ENCODE measurements at places on chromosomes 3 and 15. TPM values are rescaled to one million over a fixed set of nuclear protein-coding genes. Genes with fewer than 3 reads are reported as not detected.

DNA sequence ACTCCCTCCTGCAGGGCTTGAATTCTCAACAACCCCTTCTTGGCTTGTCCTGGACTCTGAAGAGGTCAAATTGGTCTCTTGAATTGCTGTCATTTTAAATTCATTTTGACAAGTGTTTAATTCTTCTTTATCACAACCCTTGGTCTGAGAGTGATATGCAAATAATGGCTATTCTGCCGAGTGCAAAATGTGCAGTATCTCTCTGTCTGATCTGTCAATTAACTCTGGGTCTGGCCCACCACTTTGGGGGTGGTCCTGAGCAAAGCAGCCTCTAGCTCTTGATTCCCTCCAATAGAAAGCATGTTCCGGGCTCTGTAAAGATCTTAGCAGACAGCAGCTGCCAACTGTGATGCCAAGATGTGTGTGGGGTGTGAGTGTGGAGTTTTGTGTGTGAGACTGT is 2.2 kb upstream of the IGDCC3 start:
- DNase-seq, result no peak

- no peak for DNase-seq
Observed at GRCh38 chr3:118472586-118472985, 562.1 kb downstream of the IGSF11 start.

DNA sequence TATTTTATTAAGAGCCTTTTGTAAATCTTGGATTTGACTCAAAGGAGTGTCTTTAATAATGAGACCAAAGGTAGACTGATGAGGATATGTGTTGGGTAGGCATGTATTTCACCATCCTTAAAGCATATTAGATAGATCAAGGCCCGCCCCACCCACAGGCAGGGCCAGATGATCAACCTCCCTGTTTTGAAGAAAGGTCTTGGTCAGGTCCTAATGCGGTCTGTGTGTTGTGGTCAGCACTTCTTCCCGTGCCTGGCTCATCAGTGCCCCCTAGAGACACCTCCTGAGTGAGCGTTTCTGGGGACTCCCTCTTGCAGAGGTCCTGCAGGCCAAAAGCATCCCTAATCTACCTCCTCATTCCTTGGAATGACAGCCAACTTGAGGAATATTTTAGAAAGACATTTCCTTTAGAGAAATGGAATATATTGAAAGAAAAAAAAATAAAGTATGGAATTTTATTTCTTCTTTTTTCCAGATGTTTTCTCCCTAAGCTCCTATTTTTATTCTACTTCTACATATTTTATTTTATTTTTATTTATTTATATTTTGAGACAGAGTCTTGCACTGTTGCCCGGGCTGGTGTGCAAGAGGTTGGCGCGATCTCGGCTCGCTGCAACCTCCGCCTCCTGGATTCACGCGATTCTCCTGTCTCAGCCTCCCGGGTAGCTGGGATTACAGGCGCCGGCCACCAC is 6.0 kb downstream of the TM4SF4 start:
- peak; percentile 83 for DNase-seq

DNA sequence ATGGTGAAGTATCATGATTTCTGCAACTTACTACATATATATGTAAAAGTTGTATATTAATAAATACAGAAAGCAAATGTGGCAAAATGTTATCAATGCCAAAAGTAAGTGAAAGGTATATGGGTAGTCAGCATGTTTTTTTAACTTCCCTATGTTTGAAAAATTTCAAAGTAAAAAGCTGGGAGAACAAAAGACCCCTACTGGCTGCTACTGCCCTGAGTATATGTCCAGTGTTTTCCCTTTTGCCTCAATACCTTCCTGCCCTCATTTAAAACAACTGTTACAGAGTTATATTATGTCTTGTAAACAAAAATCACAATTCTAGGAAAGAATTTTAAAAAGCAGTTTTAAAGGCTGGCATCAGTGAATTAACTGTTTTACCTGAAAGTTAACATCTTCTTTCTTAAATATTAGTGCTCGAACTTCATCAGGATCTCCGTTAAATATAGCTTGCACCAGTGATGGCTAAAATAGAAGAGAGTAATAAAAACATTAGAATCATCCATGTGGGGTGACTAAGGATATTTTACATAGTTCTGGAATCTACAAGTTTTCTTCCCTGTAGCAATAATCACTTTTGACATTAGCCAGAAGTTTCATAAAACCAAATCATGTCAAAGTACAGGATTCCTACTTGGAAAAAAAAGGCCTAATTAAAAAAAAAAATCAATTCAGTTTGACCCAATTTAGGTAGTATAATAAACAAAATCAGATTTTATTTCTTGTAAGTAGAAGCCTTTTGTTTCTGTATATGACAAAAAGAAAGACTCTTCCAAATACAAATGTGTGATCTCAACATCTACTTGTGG is 2.7 kb downstream of the ANKRD28 start:
- peak; percentile 24 for DNase-seq

HCN4 gene
- total RNA-seq, result not detected

SUCLG2 gene
- total RNA-seq, result 56.4 TPM

PEX5L gene
- 0.21 TPM for total RNA-seq

ESYT3 gene
- 5.8 TPM for total RNA-seq

Data from tongue (tissue), 3 donors.